ENCODE measurements at places on chromosomes 5 and 9.

DNA sequence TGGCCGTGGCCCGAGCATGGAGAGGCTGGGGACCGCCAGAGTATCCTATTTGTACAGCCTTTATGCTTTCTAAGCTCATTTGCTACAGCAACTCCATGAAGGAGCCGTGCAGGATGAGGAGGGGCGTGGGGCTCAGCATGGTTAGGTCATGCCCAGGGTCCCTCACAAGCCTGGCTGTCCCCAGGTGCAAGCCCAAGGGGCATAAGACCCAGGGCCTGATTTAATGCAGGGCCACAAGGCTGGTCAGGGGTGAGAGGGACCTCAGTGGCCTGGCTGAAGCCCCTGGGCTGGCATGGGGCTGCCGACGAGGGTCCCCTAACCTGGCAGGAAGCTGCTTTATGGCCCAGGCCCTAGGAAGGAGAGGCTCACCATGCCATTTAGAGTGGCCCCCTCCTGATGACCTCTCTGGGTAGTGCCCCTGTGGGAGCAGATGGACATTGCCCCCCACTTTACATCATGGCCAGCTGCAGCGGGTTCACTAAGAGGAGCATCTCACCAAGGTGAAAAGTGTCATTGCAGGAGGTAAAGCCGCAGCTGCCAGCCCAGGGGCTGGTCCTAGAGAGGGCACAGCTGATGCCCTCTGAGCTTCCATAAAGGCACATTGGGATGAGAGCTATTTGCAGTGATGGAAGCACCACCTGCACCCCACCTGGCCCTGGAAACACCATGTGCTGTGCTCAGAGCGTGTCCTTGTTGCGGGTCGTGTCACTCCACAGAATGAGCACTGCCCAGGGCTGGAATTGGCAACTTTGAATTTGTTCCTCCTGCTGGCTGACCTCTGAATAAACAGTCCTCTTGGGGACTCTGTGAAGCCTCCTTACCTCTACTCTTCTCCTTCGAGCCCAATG is 58.9 kb downstream of the ZNF618 start:
- no peak for DNase-seq

DNA sequence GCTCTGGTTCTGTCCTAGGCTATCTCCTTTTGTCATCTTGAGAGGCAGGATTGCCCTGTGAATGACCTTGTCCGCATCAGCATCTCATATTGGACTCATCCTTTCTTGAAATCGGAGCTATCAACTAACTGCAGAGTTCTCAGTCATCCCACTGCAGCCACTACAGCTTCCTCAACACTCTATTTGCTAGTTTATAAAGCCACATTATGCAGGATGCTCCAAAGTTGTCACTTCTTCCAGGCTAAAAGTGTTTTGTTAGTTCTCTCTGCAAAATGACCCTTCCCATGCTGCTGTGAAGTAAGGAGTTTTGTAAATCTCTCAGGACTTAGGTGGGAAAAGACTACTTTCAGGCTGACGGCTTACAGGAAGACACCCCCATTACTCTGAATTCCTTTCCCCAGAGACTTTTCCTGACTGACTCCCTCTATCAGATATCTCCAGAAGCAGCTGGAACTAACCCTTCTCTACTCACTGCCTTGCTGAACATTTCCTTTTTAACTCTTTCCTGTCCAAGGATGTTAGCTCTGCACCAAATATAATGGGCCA is 257.6 kb downstream of the NFIB start:
- DNase-seq = no peak

DNA sequence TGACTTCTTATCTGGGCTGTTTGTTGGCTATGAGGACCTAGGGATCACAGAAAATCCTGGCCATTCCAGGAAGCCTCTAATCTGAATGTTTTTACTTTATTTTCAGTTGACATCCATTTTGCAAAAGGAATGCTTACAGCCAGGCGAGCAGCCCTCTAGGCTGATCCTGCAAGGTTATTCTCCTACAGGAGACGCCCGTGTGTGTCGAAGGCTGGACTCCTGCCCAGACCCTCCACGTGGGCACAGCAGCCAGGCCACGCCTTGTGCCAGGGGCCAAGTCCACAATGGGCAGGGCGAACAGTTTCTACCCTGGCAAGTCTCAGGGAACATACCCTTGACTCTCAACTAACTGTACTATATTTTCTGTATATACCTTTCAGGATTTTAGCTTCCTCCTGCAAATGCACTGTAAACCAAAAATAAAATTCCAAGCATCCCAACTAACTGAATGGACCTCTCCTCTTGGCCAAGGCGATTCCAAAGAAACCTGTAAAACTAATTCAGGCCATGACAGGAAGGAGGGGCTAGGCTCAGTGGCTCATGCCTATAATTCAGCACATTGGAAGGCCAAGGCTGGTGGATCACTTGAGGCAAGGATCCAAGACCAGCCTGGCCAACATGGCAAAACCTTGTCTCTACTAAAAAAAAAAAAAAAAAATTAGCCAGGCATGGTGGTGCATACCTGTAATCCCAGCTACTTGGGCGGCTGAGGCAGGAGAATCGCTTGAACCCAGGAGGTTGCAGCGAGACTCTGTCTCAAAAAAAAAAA is 5.7 kb downstream of the CMBL start:
- no peak for DNase-seq

GRCh38 chr5:142961440-142962173 is 191.4 kb downstream of the ARHGAP26 start:
- no peak for DNase-seq

DNA sequence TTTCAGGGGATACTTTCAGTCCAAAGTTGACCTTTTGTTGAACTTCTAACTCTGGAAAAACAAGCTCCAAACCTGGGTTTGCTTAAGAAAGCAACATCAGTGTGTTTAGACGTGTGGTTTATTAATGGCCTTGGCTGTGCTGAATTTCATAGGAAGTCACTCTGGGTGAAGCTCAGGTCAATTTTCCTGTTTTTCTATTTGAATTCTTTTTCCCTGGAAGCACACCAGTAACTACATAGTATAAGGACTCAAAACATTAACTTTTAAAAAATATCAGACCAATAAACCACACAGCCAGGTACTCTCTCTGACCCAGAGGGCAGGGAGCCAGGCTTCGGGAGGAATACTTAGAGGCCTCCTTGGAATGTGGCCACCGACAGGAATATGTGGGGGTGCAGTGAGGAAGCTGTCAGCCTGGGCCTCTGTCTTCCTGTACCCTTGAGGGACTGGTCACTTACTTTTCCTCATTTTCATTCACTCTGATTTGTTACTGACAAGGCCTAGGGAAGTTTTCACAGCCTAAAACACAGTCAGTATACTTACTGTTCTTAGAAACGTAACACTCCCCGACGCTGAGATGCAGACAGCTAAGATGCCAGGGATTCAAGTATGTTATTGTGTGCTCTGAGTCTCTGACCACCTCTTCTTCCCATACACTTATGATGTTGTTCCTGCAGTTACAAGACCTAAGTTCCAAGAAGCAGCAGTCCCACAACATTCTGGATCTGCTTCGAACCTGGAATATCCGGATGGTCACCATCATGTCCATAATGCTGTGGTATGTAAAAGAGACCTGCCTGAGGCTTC is 18.9 kb downstream of the SLC22A5 start:
- DNase-seq = no peak

DNA sequence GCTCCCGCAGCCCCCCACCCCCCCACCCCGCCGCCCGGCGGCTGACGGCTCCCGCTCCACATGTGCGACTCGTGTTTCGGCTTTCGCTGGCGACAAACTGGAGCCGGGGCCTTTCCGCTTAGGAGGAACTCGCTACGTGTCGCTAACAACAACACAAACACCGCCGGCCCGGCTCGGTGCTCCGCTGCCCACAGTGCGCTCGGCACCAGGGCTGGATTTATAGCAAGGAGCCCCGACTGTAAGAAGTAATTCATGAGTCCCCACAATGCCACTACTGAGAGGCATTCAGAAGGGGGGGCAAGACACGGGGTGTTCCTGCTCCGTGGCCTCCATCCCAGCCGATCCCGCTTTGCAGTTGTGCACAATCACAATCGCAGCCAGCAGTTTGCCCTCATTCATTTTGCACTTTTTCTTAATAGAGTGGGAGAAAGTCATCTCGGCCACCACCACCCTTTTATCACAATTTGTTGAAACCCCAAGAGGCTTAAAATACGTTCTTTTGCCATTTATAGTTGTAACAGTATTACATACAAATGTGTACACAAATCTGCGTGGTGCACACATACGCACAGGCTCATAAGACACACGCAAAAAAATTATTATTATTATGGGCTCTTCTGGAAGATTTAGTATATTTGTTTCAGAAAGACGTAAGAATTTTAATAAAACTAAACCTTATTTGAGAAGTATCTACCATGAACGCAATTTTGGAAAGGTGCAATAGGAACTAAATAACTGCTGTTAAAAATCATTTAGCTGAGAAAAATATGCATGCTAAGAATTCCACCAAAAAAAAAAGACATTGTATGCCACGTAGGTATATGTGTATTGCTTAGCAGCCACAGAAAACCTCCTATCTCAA is 48.1 kb downstream of the EBF1 start:
- DNase-seq = no peak

DNA sequence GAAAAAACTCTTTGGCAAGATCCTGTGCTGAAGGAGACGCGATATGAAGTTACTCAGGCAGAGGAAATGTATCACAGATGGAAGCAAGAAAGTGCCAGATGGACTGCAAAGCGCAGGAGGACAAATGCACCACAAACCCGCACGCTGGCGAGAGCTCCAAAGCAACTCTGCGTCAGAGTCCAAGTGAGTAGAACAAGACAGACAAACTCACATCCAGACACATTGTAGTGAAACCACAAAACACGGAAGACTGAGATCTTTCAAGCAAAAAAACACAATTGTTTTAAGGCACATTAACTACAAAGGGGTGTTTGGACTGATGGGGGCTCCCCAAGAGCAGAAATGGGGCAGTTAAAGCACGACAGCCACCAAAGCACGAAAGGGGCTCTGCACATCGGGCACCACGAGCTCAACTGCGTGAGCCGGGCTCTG is 39.2 kb upstream of the NKD2 start:
- DNase-seq = no peak

DNA sequence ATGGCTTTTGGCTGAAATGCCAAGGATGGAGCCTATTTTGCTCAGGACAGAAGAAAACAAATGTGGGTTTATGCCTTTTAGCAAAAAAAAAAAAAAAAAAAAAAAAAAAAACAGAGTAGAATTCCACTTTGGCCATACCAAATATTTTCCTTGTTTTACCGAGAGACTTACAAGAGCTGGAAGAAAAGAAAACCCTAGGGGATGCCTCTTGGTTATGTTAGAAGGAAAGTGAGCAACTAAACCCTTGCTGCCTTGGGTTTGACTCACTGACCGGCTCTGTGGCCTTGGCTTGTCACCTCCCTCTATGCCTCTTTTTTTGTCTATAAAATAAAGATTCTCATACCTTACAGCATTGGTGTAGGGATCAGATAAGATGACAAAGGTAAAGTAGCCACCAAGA is 69.6 kb upstream of the ABCA1 start:
- DNase-seq = no peak

- no peak for DNase-seq
Observed at GRCh38 chr5:32163785-32164184, 10.3 kb downstream of the GOLPH3 start.

DNA sequence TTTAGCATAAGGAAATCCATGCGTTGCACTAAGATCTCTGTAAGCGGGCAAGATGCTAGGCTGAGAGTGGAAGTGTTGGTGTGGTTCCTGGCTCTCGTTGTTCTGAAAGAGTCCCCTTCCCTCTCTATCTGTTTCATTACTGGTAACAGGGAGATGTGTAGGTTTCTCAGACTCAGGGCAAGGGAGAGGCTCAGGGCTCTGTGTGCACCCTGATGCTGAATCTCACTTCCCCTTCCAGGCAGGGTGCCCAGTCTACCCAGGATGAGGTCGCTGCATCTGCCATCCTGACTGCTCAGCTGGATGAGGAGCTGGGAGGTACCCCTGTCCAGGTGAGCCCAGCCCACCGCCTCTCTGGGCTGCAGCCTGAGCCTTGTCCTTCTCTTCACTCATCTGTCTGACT is 45.7 kb downstream of the STOM start:
- no peak for DNase-seq

DNA sequence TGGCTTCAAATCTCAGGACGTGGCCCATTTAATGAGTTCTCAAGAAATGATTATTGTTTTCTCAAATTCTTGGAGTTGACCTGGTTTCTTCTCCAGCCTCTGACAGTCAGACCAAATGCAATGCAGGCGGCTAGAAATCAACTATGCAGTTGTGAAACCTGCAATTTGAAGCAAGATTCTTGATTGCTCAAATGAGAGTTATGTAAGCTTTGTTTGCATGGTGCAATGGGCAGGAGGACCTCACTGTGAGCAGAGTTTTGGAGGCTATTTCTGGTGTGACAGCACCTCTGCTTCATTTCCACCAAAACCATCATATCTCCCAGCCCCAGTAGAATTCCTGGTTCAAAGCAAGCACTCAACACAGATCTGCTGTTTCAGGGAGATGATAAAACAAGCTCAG is 500.0 kb upstream of the KLF4 start:
- peak; percentile 3 for DNase-seq

GRCh38 chr9:22650946-22651345 is 204.3 kb downstream of the DMRTA1 start:
- no peak for DNase-seq

- DNase-seq = no peak
Observed at GRCh38 chr5:39093352-39093751, 19.2 kb upstream of the RICTOR start.

- DNase-seq = no peak
Observed at GRCh38 chr5:138755084-138755748, 2.0 kb downstream of the CTNNA1 start.

DNA sequence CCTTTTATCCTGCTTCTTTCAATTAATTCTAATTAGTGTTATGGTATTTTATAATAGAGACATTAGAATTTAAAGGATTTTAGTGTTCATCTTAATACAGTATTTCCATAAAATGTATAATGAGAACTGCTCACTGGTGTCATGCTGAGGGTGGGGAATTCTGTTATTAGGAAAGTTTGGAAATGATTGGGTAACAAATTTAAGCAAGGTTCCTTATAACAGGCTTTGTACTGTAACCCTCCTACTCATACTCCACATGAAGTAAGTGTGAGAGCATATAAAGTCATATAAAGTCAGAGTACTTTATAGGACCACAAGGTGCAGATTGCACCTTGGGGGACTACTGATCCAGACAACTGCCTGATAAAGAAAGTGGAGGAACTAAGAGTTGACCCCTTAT is 42.2 kb downstream of the SV2C start:
- DNase-seq = no peak

DNA sequence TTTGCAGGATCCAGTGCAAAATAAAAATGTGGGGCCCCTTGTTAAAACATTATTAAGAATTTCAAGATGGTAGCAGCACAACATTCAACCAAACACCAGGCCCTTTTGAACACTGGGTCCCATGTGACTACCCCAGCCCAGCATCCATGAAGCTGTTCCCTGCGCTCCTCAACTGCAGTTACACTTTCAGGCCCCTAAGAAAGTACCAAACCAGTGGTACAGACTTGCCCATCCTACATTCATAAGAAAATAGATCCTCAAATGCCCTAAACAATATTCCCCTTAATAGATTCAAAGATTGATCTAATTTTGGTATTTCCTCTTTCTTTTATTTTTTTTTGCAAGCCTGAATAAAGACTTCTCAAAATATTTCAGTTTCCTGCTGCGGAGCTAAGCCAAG is 201.7 kb downstream of the EFNA5 start:
- DNase-seq = no peak

GRCh38 chr5:107680099-107680498 is 9.4 kb upstream of the EFNA5 start:
- DNase-seq = no peak

Measured in HS-5 (cell line).